Activated T-cell treated with anti-CD3 and anti-CD28 coated beads for 4 hours (primary cell): ENCODE measurements at places on chromosomes 3 and 15.

- DNase-seq, result no peak
Observed at GRCh38 chr3:122760453-122761271, 33.0 kb downstream of the HSPBAP1 start.

- no peak for DNase-seq
Observed at GRCh38 chr3:108985844-108986243, 32.2 kb upstream of the GUCA1C start.

- no peak for DNase-seq
Observed at GRCh38 chr3:153688301-153689120, 432.7 kb upstream of the ARHGEF26 start.

GRCh38 chr15:94083467-94084052, 147.8 kb upstream of the MCTP2 start:
- DNase-seq, result no peak

- no peak for DNase-seq
Observed at GRCh38 chr3:188320757-188321156, 166.8 kb downstream of the LPP start.

GRCh38 chr15:89442671-89443307, 53.6 kb downstream of the RHCG start:
- DNase-seq, result no peak

- DNase-seq, result no peak
Observed at GRCh38 chr15:61639491-61639890, 410.4 kb upstream of the RORA start.
